ENCODE measurements at places on chromosomes 1 and 21.

DNA sequence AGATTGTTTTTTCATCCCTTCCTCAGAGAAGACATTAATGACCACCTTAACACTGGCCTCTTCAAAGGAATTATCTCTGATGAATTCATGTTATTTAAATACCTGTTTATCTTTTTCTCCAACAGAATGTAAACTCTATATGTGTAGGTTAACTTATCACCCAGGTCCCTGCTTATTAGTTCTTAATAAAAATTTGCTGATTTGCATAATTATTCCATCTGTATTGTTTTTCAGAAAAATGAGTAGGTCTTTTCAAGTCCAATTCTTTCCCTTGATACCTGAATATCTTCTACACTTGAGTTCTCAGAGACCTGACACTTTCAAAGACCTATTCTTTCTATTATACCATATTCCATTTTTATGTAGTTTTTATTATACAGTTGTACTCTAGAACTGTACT lies 886.7 kb upstream of the TMPRSS15 start:
- DNase-seq: no peak

GRCh38 chr1:221805121-221805520 lies 63.2 kb upstream of the DUSP10 start:
- no peak for DNase-seq

DNA sequence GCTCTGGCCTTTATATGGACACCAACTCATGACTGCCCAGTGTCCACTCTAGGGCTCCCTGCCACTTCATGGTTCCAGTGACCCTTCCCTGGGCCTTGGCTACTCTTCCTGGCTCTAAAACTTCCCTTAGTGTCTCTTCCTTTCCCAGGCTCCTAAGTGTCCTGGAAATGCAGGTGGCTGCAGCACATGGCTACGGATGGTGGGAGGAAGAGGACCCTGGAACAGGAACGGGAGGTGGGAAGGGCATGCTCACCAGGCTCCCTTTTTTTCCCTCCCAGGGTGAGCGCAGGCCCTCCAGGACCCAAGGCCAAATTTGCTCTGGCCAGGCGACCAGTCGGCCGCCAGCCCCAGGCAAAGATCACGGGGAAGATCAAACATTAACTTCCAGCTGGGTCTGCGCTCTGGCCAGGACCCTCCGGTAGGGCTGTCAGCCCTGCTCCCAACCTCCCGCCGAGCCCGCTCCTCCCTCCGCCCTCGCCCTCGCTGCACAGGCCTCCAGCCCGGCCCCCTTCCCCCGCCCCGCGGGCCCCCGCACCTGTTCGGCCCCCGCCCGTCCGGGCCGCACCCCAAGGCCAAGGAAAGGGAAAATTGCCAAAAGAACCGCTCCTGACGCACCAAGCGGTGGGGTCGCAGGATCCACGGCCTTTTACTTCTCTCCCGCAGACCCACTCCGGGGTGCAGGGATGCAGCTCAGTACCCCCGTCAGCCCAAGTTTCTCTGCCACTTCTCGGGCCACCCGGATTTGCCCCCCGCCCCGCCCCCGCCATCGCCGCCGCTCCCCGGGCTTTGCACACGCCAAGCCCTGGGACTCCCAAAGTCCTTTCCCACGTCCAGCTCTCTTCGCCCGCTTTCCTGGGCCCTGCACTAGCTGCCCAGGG lies 894 bp downstream of the TCEA3 start:
- DNase-seq: no peak

- no peak for DNase-seq
Measured at GRCh38 chr1:198238121-198238520, 81.3 kb downstream of the NEK7 start.

DNA sequence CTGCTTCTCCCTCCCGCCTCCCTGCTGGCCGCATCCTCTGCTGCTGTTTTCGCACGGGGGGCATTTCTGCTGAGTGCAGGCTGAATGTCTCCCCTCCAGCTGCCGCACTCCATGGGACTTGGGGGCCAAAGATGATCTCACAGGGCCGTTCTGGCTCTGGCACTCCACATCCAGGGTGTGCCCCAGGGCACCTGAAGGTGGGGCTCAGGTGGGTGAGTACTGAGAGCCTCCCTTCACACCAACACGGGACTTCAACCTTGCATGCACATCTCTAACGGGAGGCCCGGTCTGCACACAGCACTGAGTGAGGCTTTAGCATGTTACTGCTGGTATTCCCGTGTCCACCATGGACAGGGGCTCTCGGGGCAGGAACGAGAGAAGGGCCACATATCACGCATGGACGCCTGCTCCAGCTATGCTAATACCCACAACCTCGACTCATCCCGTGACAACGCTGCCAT lies 88.9 kb downstream of the DMRTB1 start:
- DNase-seq: no peak

GRCh38 chr1:245863566-245864184 lies 643.4 kb downstream of the SMYD3 start:
- no peak for DNase-seq

- peak; percentile 79 for DNase-seq
Measured at GRCh38 chr1:154791292-154792166, 78.6 kb downstream of the KCNN3 start.

DNA sequence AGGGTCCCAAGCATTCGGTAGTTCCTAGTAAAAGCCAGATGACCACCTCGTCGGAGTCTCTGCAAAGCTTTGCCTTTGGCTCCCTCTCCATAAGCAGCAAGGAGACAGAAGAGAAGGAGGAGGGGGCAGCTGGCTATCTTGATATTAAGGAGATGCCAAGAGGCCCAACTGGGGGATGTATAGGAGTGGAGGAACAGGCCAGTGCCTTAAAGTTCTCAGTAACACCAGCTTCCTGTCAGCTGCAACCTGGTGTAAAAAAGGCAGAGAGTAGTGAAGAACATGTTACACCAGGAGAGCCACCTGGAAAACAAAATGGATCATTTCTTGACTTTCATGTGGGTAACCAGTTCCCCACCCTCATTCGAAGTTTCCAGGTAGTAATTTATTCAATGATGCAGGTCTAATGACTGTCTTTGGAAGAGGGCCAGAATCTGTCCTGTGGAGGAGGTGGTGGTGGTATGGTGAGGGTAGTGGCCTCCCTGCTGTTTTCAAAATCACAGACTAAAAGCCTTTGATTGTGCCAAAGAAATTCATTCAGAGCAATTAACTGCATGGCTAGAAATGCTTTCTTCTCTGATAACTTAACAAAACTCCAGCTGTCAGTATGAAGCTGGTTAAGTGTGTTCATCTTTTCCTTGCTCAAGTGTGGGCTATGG lies 27.3 kb downstream of the TMEM200B start:
- DNase-seq: no peak

DNA sequence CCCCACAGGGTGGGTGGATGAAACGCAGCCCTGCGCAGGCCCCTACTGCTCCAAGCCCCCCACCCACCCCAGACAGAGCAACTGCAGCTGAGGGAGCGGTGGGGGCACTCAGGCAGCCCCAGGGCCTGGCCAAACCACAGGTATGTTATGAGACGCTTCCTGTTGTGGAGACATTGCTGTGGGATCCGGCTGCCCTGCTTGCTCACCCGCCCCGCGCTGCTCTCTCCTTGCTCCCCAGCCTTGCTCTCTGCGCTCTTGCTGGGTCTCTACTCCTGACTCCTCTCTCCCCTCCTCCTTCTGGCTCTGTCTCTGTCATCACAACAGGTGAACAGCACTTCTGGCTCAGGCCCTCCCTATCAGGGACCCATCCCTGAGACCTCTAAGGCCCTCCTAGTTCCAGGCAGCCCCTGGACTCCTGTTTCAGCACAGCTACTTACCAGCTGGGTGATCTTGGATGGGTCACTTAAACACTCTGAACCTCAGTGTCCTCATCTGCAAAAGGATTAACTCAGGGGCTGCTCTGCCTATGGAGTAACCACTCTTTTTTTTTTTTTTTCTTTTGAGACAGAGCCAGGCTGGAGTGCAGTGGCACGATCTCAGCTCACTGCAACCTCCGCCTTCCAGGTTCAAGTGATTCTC lies 15.9 kb downstream of the COL8A2 start:
- no peak for DNase-seq

DNA sequence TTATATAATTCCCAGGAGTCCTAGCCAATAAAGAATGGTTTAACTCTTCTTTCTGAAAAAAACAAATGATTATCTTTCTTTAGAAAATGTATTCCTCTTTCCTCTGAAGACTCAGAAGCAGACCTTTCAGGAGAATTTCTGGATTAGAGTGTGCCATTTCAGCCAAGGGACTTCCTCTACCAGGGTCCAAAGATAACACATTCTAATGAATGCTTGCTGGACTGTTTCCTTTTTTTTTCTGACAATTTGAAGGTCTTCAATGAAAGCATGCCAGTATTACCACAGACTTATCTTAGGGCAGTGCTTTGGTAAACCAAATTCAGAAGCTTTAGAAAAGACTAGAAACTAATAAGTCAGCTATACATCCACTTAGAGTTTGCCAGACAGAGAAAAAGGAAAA lies 80.5 kb downstream of the RERE start:
- DNase-seq: no peak

GRCh38 chr1:203682473-203683383 lies 56.1 kb downstream of the ATP2B4 start:
- peak; percentile 8 for DNase-seq

DNA sequence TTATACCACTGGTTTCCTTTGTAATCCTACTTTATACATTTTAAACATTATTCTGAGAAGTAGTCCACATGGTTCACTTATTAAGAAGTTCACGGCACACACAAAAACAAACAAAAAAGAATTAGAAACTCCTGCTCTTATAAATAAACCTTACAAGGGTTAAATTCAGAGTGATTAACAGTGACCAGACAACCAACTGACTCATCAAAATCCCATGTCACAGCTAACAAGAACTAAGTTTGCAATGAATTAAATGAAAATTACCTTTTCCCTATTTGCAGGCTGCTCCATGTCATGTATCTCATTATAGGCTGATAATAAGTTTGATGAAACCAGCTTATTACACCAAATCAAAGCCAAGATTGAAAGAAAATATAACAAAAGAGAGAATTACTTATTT lies 77.5 kb downstream of the PUM1 start:
- no peak for DNase-seq

DNA sequence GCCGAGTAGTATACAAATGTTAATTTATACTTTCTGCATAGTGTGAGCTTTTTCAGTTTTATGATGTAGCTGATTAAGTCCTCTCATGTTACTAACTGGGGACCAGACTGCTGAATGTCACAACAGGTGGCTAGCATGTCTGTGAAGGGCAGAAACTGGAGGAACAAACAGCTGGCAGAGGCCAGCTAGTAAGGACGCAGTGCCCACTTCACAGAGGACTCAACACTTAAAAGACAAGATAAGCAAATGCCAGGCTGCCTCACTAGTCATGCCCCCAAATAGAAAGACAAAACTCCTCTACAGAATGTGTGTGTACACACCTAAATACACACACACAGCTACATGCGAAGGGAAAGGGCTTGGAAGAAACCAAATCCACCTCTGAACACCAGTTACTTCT lies 73.8 kb upstream of the ZNF678 start:
- DNase-seq: no peak

GRCh38 chr1:208868554-208868953 lies 624.4 kb upstream of the PLXNA2 start:
- DNase-seq: no peak

- no peak for DNase-seq
Measured at GRCh38 chr1:41387667-41388091, 26.4 kb downstream of the FOXO6 start.

GRCh38 chr1:924656-925560 lies 1.2 kb downstream of the SAMD11 start:
- no peak for DNase-seq

- DNase-seq: no peak
Measured at GRCh38 chr1:234734412-234734835, 124.4 kb upstream of the IRF2BP2 start.

GRCh38 chr1:9942399-9942938 lies 722 bp downstream of the LZIC start:
- no peak for DNase-seq

DNA sequence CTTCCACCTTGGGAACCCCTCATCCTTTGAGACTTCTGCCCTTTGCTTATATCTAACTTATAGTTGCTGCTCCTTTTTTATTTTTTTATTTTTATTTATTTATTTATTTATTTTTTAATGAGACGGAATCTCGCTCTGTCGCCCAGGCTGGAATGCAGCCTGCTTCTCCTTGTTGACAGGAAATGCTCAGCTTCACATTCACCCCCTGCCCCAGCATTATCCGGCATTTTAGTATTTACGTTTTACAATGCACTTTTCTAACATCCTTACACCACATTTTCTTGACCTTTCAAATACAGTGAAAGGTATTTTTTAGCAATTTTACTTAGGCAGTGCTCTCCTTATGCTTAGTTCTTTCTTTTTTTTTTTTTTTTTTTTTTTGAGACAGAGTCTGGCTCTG lies 14.9 kb downstream of the CXADR start:
- DNase-seq: no peak

GRCh38 chr1:160621633-160622413 lies 25.0 kb downstream of the SLAMF1 start:
- DNase-seq: no peak

DNA sequence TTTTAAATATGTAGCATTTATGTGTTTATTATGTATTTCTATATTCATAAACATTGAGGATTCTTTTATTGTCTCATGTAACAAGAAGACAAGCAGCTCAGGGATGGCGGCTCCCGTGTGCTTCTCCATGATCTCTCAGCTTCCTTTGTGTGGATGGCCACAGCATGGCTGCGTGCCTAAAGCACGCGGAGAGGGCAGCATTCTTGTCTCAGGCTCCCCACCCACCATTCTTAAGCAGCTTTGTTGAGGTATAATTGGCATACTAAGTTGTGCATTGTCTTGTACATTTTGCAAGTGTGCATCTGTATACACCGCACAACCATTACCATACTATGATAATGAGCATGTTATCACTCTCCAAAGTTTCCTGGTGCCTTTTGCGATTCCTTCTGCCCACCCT lies 81.6 kb downstream of the CAMTA1 start:
- no peak for DNase-seq

GRCh38 chr1:34631126-34631525 lies 123.7 kb upstream of the GJB5 start:
- DNase-seq: no peak

GRCh38 chr21:14989359-14989758 lies 75.4 kb downstream of the NRIP1 start:
- DNase-seq: no peak

DNA sequence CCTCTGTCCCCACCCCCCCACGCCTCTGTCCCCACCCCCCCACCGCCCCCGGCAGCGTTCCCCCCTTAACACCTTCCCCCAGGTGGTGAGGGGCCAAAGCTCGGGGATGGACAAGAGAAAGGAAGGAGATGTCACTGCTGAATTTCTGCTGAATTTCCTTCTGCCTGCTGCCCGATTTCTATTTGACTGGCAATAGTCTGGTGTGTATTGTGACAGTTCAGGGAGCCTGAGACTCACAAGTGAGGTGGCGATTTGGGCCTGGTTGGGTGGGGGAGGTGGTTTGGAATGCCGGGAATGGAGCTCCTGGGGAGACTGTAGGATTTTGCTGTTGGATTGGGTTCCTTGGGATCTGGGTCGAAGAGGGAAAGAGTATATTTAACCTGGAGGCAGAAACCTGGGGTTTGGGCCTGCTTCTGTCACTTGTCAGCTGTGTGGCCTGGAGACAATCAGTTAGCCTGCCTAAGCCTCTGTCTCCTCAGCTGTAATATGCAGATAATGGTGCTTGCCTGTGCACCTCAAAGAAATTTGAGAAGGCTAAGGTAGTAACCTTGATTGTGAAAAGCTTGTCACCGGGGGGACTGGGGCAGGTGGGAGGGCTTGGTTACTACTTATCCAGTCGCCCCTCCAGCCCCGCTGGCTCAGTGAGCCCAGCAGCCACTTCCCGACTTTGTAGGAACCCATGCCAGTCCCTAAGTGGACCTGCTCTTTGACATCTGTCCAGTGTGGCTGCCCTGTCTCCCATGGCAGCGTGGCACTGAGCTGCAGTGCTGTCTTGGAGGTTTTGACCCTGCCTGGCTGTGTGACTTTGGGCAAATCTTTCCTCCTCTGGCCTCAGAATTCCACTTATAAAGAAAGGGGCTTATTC lies 7.7 kb upstream of the LMNA start:
- no peak for DNase-seq
